Forelimb muscle (tissue), 1 donor: ENCODE measurements at places on chromosomes 5 and 9.

DNA sequence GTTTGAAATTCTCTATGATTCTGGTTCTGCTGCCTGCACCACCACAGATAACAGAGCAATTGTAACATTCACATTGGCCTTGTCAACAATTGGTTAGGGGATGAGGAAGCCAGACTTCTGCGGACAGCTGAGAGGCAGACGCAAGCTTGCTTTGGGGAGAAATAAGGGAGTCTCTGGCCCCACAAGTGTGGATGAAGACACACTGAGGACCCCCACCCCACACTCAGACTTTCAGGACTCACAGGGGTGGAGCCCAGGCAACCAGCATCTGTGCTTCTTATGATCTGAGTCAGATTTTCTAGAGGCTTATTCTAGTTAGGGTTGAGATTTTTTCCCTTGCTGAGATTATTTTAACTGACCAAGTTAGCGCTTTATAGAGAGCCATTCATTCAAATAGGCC lies 140.3 kb upstream of the IRX2 start:
- DNase-seq, result no peak

- DNase-seq, result no peak
These were observed at the start of gene MCC for GRCh38 chr5:113487781-113488644. MCC (minus strand) TSS chr5:113488453.

DNA sequence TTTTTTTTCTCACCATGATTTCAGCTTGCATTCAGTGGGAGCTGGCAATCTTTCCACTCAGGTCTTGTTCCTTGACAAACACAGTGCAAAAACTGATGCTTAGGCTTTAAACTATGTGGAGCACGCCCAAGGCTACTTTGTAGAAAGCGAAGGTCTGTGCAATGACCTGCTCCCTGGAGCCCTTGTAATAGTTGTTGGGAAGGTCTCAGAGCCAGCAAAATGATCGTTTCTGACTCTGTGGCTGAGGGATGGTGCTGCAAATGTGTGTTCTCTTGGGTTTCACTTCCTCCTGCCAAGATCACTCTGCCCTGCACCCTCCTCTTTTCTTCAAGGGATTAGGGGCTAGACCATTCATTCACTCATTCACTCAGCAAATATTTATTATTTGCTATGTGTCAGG lies 249.7 kb upstream of the MAP3K1 start:
- DNase-seq, result no peak

- no peak for DNase-seq
These were observed 2.0 kb downstream of the EIF4EBP3 start for GRCh38 chr5:140549237-140550144.

GRCh38 chr5:80219391-80219790 lies 36.5 kb downstream of the SERINC5 start:
- no peak for DNase-seq

DNA sequence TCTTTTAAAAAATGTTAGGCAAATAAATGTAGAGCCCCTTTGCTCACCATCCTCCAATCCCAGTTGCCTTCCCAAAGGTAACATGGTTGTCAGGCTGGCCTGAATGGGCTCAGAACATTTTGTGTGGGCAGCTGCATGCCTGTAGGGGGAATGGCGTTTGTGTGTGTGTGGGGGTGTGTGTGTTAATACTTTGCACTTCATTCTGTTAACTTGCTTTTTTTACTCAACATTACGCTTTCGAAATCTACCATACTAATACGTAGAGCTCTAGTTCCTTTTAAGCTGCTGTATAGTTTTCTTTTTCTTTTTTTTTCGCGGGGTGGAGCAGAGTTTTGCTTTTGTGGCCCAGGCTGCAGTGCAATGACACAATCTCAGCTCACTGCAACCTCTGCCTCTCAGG lies 14.0 kb downstream of the MYOZ3 start:
- DNase-seq, result no peak

GRCh38 chr9:28774433-28775235 lies 1201.4 kb upstream of the C9orf72 start:
- no peak for DNase-seq

DNA sequence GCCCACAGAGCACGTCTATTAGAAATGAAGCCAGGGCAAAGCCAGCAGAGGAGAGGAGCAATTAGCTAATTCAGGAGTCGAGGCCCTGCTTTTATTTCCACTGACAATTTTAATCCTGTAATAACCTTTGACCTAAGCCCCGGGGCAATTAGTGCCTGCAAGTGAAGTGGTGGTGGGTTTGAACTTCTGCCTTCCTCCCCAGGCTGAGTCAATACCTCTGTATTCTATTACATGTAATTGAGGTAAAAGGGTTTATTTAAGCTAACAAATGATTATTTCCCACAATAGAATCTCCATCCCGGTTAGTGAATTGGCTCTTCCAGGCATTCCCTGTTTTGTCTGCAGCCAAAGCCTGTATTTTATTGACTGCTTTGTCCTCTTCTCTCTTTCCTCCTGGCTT lies 49.9 kb downstream of the FGF18 start:
- no peak for DNase-seq

DNA sequence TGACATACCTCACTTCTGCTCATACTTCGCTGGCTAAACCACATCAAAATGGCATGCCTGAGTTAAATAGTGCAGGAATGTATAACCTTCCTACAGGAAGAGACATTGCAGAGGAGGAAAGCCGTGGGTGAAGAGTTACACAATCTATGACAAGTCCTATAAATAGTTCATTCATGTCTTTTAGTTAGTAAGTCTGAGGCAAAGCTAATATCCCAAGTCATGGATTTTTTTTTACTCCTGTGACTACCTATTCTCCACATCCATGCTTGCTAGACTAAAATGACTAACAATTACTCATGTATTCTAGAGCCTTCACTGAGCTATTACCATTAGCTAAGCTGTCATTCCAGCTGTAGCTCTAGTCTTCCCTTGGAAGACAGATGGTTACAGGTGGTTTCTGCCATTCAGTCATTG lies 391.3 kb downstream of the NR2F1-AS1 start:
- no peak for DNase-seq

- no peak for DNase-seq
These were observed 13.5 kb downstream of the RGS3 start for GRCh38 chr9:113477058-113477457.

DNA sequence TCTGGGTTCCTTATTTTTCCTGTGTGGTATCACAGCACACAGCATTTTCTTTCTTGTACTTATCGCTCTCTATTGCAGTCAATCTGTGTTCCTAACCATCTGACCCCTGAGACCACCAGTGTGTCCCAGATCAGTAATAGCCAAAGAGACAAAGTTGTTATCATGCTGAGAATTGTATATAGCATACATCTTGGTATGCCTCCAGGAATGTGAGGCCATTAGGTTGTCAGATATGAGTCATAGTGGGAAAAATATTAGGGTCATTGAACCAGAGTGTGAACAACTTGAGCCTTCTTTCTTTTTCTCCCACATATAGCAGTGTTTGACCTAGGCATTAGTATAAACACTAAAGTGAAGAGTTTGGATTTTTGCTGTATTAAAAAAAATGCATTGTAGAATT lies 106.3 kb downstream of the NDUFAF2 start:
- DNase-seq, result no peak

DNA sequence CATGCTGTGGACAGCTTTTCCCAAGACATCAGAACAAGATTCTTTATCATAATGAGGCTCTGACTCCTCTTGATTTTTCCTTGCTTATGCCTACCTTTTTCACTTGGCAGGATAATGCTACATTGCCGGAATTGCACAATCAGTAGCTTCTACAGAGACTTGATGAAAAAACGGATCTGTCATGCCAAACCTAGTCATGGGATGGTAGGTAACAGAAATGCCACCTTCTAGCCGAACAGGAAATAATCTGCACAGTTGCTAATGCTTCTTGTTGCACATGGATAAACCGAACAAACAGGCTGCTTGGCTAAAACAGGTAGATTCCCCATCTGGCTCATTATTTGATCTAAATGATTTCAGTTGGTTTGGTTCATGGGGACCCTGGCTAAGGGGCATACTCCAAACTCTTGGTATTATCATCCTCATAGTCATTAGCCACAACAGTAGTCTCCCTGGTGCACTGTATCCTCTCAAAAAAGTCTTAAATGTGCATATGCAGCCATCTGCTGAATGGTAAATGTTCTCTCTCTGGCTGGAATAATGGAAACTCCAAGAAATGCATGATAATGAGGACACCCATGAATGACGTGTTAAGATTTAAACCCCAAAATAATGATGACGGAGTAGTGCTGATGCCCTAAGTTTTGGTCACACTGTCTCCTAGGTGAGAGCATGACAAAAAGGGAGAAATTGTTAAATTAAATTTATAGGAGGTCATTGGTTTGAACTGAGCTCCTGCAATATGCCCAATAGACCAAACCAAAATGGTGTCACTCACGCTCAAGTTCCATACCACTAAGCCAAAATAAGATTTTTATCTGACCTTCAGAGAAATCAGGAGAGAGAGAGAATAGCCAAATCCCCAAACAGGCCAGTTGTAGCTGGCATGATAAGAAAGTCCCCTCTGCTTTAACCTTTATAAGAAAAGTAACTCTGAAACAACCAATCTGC lies 47.0 kb downstream of the RAPGEF1 start:
- no peak for DNase-seq

- no peak for DNase-seq
These were observed 30.2 kb upstream of the EPB41L4B start for GRCh38 chr9:109351032-109351431.

- DNase-seq, result no peak
These were observed 215.1 kb upstream of the ZNF608 start for GRCh38 chr5:124961521-124961920.
